ENCODE measurements at places on chromosomes 13 and 19.
A peak's percentile ranks its signal among the peaks of the same experiment; 100 is the strongest.

DNA sequence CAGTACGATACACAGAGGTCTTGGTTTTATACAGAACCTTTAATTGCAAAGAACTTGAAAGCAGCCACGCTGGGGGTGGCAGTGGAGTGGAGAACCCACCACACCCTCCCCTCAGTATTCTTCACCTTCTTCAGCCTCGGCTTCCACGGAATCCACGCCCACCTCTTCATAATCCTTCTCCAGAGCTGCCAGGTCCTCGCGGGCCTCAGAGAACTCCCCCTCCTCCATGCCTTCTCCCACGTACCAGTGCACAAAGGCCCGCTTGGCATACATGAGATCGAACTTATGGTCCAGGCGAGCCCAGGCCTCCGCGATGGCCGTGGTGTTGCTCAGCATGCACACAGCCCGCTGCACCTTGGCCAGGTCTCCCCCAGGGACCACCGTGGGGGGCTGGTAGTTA lies 7.9 kb downstream of the TUBA3C start:
- no peak for DNase-seq

DNA sequence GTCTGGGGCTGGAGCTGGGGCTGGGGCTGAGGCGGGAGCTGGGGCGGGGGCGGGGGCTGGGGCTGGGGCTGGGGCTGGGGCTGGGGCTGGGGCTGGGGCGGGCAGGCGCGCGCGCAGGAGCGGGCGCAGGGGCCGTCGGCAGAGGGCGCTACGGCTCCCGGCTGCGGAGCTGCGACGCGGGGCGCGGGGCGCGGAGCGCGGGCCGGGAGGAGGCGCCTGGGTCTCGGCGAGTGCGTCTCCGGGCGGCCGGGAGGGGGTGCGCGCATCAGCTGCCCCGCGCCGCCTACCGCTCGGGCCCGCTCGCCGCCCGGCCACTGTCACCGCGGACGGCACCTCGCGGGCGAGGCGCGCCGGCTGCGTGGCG lies 422 bp upstream of the MTUS2 start:
- peak; percentile 40 for DNase-seq

DNA sequence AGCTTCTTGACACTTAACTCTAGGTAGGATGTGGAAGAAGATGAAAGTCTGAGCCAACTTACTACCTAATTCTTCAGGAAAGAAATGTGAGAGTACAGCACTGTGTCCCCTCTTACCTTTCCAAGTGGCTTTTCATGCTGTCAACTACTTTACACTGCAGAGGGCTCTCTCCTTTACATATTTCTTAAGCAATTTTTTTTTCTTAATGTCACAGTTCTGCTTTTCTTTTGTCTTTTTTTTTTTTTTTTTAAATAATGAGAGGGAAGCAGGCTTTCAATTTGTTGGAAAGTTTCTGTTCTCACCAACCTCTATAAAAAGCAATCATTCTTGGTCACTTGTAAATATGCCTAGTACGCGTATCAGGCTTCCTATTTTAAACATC lies 212.7 kb upstream of the MIR17HG start:
- DNase-seq = no peak

- no peak for DNase-seq
Observed at GRCh38 chr13:85582890-85583289, 216.3 kb downstream of the SLITRK6 start.

DNA sequence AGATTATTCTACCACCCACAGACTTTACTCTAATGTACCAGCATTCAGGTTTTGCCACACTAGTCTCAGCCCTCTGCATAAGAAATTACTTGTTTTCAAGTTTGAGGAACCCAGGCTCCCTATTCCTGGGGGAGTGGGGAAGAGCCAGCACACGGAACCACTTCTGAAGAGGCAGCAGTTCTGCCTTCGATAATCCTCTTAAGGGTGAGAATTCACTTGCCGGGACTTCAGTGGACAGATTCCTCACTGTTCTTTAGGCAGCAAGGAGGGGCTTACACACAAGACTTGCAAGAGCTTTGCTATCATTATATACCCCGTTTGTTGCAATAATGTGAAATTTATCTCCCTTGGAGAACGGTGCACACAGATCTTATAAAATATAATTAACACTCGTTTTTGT lies 133.1 kb downstream of the ABCC4 start:
- DNase-seq = no peak

DNA sequence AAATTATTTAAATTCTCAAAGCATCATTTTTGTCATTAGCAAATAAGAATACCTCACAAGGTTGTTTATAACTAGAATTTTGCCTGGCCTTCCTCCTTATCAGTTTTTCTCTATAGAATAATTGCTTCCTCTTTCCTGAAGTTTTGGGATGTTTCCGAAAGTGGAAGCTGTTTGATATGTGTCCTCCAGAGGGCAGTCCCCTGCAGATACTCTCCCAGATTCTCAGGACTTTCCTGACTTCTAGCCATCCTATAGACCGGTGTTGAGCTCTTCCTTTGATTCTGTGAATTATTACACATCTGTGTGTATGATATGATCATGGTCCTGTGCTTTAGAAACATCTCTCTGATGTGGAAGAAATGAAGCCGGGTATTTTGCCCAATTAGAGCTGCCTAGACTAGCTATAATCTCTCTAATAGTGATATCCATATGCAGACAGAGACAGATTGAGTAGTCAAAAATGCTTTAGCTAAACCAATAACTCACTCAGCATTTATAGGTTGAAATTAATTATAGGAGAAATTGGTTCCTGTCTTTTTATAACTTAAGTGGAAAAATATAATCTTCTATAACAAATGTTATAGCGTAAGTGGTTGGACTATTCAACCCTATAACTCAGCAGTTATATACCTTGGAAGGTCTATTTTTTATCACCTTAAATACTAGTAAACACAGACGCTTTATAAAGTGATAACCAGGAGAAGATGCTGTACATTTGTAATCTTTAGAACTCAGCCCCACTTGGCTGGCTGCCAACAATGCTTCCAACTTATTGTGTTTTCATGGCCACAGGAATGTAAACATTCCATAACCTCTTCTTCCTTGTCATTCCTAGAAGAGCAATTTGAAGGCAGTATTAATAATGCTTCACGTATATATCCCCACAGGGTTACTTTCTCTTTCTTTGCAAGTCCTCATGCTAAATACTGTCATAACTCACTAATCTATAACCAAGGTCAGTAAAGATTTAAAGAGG lies 201.0 kb upstream of the RXFP2 start:
- DNase-seq = peak; percentile 7

DNA sequence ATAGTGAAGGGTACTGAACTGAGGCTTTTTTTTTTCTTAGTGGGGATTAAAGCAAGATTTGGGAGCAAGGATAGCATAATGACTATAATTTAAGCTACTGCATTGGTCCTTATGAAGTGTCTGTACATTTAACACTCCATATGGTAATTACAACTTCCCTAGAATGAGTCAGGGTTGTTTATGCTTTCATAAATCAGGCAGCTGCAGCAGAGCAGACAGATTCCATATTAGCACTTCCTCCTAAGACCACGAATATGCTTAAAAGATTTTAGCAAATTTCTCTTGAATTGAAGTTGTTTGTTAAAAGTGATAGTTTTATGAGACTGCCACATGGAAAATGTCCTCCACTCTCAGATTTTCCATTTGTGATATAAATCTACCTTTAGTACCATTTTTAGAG lies 401.1 kb upstream of the SPRY2 start:
- DNase-seq = no peak

- DNase-seq = no peak
Observed at GRCh38 chr19:38945562-38946228, 15.0 kb downstream of the MRPS12 start.

DNA sequence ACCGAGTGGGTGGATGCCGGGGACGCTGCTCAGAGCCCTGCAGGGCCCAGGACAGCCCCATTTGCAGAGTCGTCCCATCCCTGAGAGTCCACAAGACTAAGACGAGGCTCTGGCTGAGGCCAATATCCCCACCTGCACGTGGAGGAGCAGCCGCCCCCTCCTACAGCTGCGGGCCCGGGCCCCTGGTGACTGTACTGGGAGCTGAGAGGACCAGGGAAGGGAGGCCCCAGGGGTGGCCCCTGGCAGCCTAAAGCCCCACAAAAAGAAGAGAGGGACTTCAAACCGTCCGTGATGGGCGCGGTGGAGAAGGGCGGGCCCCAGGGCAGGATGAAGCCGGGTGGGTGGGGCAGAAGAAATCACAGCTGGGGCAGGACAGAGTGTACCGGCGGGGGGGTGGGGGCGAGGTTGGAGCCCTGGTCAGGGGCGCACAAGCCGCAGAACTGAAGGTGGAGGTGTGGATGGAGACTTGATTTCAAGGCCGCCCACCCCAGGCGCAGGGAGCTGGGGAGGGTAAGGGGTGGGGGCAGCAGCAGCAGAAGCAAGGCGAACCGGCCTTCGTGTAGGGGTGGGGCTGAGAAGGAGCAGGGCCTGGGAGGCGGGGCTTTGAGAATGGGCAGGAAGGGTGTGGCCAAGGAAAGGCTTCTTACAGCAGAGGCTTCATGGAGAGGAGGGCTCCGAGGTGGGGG lies 12.9 kb downstream of the CFD start:
- DNase-seq = peak; percentile 88

DNA sequence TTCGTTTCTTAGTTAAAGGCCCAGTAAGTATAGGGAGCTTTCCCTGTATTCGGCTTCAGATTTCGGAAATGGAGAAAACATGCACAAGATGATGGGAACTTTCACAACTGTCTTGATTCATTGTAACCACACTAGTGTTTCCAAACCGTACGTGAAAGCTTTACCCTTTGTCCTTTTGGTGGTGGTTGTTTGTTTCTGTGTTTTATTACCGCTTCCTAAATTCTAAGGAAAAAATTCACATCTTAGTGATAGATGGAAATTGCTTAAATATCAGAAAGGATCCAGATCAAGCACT lies 504 bp upstream of the VWA8 start:
- DNase-seq = no peak

DNA sequence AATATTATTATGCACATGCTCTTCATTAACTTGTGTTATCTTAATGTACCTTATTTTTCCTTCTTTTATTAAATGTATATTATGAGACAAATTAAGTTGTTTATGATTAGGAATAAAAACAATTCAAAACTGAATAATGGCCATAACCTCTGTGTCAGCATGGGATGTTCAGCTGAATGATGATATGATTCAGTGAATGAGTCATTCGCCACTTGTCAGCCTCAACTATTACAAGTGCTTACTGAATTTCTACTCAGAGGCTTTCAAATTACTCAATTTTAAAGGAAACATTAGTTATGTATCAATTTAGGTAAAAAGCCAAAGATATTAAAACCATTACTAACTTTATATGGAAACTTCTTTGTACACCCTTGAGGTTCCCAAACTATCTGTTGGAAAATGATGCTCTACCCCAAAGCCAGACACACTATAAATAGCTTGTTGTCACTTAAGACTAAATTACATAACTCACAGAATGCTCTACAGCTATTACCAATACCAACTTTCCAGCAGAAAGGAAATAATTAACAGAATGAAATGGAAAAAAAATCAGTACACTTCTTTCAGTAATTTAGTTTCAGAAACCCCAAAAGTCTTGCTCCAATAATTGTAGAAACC lies 14.4 kb downstream of the LIG4 start:
- DNase-seq = no peak
